Activated CD4-positive, alpha-beta T cell treated with anti-CD3 and anti-CD28 coated beads, Interleukin-2, amount 10 ng/mL, durations not matched to agents 7 days and 5 days (primary cell): ENCODE measurements at places on chromosomes 1 and 21. TPM values are rescaled to one million over a fixed set of nuclear protein-coding genes. Genes with fewer than 3 reads are reported as not detected.

GRCh38 chr1:99595441-99595840 is 50.5 kb upstream of the PALMD start:
- DNase-seq, result no peak

- DNase-seq, result no peak
Observed at GRCh38 chr1:46753985-46754384, 35.1 kb upstream of the EFCAB14 start.

- DNase-seq, result no peak
Observed at GRCh38 chr1:203210988-203211387, 18.5 kb downstream of the CHIT1 start.

GRCh38 chr1:20496241-20496661 is 10.2 kb upstream of the CAMK2N1 start:
- no peak for DNase-seq

- DNase-seq, result peak; percentile 52
Observed at GRCh38 chr1:113390871-113391648, 745 bp downstream of the MAGI3 start.

DNA sequence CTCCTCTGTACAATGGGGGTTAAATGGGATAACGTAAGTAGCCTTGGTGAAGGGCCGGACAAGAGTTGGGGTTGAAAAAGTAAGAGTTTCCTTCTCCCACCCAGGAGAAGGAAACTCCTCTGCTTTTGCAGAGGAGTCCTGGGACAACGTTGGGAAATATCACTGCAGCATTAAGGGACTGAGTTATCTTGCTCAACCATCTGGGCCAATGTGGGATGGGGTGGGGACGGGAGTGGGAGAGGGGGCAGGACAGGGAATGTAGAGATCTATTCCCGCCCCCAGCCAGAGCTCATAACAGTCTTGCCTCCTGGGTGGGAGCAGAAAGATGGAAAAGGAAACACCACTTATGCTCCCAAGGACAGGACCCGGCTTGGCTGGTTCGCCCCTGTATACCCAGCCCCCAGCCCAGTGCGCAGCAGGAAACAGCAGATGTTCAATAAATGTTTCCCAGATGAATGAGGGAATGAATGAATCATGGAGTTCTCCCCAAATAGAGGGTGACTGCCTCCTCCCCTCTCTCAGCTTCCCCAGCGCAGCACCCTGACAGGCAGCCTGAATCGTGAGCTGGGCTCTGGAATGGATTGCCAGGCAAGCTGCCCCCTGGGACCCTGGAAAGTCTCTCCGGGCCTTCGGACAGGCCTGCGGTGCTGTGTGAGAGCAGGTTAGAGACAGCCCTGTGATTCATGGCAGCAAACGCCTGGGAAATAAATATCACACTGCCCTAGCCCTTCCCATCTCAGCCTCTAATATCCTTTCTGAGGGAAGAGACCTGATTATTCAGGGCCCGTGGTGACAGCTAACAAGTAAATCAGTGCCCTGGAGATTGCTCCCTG is 24.8 kb downstream of the FBXO2 start:
- DNase-seq, result no peak

DNA sequence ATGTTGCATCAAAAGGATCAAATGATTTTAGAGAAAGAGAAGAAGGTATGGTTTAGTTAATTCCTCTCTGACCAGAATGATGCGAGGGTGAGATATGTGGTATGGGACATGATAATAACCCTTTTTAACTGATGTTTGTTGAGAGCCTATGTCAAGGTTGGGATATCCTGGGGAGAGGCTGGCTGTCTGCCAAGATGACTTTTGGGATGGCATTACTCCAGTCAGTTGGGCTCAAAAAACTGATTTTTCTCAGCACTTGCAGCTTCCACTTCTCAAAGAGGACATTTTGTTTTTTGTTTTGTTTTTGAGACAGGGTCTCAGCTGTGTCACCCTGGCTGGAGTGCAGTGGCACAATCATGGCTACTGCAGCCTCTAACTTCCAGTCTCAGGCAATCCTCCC is 17.7 kb upstream of the STX12 start:
- DNase-seq, result no peak

DNA sequence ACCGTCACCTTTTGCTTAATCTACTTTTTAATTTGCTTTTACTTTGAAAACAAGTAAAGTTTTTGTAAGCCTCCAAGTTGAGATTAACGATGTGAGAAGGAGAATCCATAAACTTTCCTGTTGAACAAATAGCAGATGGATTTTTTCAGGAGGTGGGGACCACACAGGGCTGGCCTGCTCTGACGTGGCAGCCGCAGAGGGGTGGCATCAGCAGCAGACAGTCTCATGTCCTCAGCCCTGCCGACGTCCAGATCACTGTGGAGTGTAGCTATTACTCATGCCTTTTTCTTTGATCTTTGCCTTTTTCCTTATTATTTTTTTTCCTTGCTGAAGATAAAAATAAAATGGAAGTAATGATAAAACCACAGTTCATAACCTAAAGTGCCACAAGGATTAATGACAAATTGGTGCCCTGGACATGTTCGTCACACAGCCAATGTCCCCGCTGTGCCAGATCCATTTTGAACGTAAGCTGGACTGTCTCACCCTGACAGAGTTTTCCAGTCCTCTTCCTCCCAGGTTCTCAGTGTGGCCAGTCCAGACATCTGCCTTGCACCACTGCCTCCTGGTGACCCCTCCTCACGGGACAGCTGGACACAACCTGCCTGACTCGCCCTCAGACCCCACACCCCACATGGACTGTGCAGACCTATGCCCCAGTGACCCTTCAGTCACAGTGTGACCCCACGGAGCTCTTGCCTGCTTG is 15.4 kb upstream of the ZBTB21 start:
- DNase-seq, result no peak

Gene CAMTA1
- 48.8 TPM for total RNA-seq
